ENCODE measurements at places on chromosomes 12 and 14.
A peak's percentile ranks its signal among the peaks of the same experiment; 100 is the strongest.

GRCh38 chr12:68667291-68667690, 19.5 kb upstream of the NUP107 start:
- DNase-seq: no peak

DNA sequence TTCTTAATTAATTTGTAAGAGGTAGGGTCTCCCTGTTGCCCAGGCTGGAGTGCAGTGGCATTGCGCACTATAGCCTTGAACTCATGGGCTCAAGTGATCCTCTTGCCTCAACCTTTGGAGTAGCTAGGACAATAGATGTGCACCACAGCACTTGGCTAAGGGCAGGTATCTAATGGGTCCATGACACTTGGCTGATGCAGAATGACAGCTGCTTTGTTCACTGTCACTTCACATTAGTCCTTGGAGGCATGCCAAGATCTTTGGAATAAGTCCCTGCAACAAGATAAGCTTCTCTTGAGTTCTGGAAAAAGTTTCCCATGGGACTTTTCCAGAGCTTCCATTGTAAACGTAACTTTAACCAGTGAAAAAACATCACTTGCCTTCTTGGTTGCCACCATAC, 23.4 kb downstream of the COQ6 start:
- no peak for DNase-seq

GRCh38 chr14:105178868-105179140, 2.3 kb downstream of the NUDT14 start:
- no peak for DNase-seq

DNA sequence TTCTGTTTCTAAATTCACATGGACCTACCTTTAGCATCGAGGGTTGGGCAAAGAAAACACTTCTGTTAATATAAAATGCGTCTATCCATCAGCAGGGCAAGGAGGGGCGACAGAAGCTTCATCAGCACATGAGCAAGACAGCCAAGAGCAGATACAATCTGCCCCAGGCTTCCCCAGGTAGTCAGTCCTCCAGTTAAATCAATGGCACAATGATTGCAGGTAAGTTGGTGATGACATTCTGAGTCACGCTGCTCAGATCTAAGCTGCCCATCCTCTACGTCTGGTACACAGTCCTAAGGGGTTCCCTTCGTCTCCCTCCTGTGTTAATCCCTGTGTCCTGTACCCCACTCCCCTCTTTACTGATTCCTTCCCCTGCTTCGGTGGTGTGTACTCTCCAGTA, 38.8 kb downstream of the MAP3K9 start:
- DNase-seq: no peak

- no peak for DNase-seq
These were observed 250.2 kb downstream of the GPHN start for GRCh38 chr14:66758031-66758613.

DNA sequence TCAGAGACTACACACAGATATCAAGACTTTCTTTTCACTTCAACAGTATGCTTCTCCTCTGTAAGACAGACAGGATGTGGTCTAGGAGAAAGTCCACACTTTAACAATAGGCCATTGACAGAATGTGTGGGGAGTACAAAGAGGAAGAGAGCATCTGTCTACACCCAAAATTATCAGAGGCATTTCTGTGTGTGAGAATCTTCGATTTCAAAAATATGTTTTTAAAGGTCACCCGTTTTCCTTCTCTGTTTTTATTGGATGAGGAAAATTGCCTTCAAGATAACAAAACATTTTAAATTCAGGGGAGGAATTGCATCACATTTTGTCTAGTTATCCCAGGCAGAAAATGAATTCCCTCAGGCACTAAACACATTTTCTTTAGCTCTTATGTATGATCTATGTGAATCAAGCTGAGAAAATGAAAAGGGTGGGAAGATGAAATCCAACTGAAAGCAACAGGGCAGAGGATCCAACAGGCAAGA, 16.4 kb downstream of the NAV3 start:
- peak; percentile 57 for DNase-seq

DNA sequence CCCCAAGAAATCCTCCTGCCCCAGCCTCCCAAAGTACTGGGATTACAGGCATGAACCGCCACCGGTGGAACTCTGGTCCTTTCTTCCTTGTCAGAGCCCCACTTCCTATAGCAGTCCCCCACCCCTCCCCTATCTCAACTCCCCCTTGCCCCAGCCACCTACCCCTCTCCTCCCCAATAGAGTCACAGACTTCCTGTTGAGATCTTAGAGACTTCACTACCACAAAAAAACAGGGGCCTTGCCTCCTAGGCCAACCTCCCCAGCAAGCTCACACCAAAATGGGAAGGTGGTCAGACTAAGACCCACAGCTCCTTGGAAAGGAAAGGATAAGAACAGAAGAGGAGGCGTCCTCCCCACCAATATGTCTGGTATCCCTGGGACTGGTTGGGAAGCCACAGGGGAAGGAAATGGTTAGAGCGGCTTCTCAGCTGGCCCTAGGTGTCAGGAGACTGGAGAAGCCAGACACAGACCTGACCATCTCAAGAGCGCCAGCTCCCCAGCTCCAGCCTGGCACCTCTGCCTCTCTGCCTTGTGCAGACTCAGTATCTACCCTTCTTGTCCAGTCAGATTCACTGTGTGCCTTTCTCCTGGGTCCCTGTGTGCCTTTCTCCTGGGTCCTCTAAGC, 8.5 kb downstream of the ITGB7 start:
- DNase-seq: no peak

DNA sequence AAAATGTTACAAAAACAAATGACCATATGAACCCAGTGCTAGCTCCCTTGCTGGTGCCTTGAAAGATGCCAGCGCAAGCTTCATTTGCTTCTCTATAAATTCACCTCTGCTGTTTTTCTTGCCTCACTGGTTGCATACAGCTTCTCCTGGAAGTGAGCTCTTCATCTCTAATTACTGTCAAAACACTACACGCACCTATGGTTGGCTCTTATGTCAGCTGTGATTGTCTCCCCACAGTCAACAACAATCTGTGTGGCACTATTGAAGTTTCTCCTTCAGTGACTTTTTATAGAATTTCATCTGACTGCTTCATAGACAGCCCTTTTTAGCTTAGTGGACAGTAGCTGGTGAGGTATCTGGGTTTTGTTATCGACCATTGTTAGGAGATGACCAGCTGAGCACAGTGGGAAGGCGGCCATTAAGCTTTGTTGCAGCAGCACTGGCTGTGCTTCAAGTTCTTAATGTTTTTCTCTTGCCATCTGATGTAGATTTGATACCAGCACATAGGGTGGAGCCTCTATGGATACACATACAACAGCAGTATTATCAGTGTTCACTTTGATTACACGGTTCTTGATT, 131.8 kb downstream of the KITLG start:
- DNase-seq: no peak

DNA sequence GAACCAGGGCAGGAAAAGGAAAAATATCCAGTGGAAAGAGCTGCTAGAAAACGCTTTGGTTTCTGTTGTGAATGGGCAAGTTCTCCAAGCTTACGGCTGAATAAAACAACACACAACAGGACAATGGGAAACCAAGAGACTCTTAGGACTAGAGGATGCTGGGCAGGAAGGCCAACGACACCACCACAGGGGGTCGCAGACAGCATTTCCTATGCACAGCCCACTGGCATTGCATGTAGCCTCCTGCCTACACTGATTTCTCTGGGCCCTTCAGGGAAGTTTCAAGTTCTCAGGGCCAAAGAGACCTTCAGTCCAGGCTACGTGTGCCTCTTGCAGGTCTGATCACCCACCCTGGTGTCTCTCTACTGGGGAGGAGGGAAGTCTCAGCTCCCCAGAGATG, 108.0 kb downstream of the RIMBP2 start:
- DNase-seq: no peak

DNA sequence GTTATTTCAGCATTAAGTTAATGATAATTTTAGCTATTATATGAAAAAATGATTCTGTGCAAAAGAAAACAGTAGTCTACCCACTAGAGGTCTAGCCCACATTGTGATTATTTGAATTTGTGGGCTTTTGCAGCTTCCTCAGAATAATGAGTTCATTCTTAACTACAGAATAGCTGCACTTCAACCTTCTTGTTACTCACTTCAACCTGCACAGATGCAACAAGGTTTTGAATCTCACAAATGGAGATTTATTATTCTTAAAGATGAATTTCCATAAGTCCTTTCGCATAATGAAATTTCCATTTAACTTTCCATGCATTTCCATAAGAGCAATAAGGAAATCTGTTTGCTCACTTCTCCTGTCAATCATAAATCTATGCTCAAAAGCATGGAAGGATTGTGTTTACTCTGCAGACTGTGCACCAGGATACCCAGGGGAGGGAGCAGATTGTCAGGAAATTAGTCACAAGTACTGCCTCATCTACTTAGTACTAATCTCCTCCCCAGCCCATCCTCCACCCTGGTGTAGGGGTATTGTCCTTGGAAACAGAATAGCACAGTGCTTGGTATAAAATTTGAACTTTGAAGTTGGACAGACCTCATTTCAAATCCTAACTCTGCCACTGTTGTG, 24.1 kb downstream of the PTGER2 start:
- peak; percentile 48 for DNase-seq

DNA sequence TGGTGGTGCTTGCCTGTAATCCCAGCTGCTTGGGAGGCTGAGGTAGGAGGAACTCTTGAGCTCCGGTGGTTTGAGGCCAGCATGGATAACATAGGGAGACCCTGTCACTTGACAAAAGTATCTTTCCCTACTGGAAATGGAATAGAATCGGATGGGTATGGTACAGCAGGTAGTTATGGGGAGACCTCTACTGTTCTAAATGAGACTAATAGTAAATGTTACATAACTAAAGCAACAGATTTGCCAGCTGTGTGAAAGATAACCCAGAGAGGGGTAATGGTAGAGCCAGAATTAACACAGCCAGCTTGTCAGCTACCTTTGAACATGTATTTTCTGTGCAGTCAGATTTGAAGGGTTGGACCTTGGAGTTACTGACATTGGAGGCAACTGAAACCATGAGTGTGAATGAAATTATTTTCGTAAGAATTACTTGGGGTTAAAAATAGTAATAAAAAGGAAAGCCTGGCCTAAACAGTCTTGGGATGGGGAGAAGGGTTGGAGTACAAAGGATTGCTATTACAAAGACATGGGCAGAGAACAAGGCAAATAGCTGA, 21.7 kb upstream of the NUP107 start:
- DNase-seq: no peak

DNA sequence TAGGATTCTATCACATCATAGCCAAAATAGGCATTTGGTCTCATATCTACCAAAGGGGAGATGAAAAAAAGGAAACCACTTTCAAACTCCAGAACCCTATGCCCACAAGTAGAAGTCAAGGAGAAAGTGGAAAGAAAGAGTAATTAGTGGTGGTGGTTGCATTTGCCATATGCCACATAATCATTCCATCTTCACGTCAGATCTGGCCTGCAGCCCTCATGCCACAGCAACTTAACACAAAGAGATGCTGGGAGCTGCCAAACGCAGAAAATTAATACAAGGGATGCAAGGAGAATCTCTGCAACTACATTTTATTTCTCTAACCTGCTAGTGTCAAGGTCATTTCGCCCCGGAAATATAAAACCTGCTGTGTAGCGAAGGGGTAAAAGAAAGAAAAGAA, 148.6 kb upstream of the FOXN3 start:
- no peak for DNase-seq

- DNase-seq: no peak
These were observed 248.2 kb downstream of the SLC41A2 start for GRCh38 chr12:104709692-104710435.

- no peak for DNase-seq
These were observed 7.8 kb upstream of the ITGB7 start for GRCh38 chr12:53214687-53215455.

- DNase-seq: no peak
These were observed 8.6 kb downstream of the NR4A1 start for GRCh38 chr12:52059582-52060497.

DNA sequence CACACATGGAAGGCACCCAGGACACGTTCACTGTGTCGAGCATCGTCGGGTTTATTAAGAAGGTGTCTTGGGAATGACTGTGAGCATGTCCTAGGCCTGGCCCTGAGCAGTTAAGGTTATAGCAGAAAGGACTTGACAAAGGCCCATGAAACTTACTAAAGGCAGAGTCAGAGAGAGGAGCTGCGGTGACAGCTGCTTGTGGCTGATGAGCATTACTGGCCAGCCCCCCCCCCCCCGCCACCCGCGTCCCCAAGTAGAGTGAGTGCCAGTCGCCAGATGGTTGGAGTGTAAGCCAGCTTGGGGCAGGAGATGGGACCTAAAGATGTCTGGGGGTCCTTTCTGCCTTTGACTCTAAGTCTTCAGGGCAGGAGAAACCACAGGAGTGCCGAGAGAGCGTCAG, 169.9 kb downstream of the TSPAN9 start:
- no peak for DNase-seq

GRCh38 chr12:105382771-105383622, 52.5 kb downstream of the C12orf75 start:
- DNase-seq: no peak

- DNase-seq: no peak
These were observed 525 bp upstream of the FAR2 start for GRCh38 chr12:29148596-29148910.

- DNase-seq: no peak
These were observed 39.1 kb downstream of the TSPAN11 start for GRCh38 chr12:30965613-30965985.

- no peak for DNase-seq
These were observed 114.5 kb downstream of the DACT1 start for GRCh38 chr14:58752289-58752688.

DNA sequence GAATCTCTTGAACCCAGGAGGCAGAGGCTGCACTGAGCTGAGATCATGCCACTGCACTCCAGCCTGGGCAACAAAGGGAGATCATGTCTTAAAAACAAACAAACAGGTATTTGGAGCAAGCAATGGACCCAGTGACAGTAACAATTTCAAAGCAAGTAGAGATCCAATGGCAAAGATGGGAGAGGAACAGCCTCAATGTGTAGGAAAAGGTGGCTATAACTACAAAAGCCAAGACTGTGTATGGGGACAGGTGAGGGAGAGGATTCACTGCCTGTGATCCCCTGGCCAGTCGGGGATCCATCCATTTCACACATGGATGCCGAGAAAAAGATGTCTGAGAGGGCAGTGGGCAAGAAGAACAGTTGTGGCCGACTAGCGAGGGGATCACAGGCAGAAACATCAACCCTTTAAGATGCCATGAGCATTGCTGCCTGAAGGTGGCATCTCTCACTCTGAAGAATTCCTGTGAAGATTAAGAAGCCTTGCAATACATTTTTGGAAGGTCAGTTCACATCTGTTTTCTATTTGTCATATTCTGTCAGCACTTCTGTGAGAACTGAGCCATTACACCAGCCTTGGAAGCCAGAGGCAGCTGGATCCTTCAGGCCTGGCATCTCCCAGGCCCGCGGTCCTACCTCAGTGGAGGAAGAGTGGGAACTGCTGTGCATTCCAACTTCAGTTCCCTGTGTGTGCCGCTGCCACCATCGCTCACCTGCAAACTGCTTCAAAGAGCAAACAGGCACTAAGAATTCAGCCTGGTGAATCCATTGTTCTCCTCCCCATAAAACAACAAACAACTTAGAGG, 54.5 kb upstream of the FRS2 start:
- peak; percentile 42 for DNase-seq

- no peak for DNase-seq
These were observed 61.9 kb downstream of the TMEM30B start for GRCh38 chr14:61219256-61219655.

- DNase-seq: no peak
These were observed 205.2 kb upstream of the GRIP1 start for GRCh38 chr12:66884091-66884490.
